ENCODE measurements at places on chromosomes 3 and 15.

- DNase-seq: no peak
Measured at GRCh38 chr3:158768361-158768787, 33.5 kb upstream of the MFSD1 start.

GRCh38 chr3:71366988-71367604 is 216.4 kb downstream of the FOXP1 start:
- no peak for DNase-seq

GRCh38 chr3:46845397-46845859 is 17.8 kb downstream of the MYL3 start:
- DNase-seq: no peak

DNA sequence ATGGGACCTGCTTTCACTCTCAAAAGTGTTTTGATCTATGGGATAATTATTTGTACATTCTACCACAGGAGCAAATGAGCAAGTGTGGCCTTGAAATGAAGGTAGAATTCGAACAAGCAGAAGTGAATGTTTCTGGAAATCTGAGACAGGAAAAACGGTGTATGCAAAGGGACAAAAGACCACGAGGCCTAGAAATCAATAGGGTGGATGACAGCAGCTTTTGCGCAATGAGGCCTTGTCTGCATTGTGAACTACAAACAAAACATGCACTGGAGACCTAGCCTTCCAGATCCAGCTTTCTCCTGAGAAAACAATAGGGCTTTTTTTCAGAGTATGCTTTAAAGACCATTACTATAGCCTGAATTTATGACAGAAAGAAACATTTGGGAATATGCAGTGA is 1137.0 kb downstream of the ROBO2 start:
- DNase-seq: no peak

Data from Kasumi-1 (cell line).